Epithelial cell of esophagus (primary cell): ENCODE measurements at places on chromosomes 16 and 17.

DNA sequence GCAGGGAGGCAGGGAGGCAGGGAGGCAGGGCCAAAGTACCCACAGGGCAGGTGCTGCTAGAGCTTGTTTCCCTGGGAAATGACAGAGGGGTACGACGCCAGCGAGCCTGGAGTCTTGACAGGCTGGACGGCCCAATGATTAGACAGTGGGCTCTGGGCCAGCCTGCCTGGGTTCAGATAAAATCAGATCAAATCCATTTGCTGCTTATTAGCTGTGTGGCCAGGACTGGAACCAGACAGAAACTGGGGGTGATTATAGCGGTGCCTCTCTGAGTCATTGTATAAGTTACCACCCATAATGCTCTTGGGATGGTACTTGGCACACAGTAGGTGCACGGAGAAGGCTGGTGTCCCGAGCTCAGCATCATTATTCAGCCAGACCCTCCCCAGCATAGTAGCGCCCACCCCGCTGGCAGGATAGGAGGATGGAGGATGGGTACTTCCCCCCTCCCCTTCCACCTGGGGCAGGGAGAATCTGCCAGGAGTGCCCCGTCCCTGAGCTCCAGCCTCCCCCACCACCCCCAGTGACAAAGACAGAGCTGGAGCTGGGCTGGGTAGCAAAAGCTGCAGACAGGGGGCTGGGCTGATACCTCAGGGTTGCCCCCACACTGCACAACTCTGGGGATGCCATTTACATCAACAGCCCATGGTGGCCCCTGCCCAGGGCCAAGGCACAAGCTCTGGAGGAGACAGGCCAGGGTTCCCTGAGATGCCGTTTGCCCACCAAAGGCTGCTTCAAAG lies 77.6 kb upstream of the TNRC6C start:
- no peak for DNase-seq

DNA sequence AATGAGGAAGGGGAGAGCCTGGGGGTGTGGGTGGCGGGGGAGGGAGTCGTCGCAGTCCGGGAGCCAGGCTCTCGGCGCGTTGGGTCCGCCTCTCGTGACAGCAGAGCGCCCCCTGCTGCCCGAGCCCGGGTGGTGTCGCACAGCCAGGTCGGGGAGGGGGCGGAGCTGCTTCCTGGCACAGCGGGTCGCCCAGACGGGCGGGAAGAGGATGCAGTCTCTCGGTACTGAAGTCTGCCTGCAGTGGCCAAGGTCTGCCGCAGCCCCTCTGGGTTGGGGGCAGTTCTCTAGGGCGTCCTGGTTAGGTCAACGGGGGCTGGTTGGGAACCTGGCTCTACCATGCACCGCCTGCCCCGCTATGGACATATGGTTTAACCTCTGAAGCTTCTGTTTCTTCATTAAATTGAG lies 38.2 kb upstream of the CCDC182 start:
- DNase-seq, result peak; percentile 48

DNA sequence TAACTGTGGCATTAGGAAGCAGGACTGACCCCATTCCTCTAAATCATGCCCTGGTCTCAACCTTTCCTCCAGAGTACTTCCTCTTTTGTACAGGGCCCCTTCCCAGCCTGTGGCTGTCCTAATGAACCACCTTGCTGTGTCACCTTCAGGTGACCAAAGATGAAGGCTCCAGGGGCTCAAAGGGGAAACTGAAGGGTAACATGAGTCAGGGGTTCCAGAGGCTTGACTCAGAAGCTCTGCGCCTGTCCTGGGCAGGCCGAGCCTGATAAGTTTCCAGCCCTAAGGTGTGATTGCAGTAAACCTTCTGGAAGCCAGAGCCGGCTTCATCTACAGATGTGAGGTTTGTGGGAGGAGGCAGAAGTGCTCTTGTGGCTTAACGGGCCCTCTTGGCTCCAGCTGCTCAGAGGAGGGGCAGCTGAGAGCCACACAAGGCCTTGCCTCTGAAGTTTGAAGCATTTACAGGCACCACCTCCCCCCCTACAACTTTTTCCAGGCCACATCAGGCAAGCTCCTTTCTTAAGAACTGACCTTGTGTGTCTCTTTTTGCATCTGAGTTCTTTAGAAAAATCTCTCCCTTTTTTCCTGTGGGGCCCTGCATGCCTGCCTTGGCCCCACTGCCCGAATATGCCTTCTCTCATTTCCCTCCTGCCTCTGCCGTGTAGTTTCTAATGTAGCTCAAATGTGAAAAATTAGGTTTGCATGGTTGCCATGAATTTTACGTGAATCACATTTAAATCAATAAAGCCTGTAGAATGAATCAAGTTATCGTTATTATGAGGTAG lies 149.9 kb downstream of the CLEC16A start:
- peak; percentile 79 for DNase-seq

DNA sequence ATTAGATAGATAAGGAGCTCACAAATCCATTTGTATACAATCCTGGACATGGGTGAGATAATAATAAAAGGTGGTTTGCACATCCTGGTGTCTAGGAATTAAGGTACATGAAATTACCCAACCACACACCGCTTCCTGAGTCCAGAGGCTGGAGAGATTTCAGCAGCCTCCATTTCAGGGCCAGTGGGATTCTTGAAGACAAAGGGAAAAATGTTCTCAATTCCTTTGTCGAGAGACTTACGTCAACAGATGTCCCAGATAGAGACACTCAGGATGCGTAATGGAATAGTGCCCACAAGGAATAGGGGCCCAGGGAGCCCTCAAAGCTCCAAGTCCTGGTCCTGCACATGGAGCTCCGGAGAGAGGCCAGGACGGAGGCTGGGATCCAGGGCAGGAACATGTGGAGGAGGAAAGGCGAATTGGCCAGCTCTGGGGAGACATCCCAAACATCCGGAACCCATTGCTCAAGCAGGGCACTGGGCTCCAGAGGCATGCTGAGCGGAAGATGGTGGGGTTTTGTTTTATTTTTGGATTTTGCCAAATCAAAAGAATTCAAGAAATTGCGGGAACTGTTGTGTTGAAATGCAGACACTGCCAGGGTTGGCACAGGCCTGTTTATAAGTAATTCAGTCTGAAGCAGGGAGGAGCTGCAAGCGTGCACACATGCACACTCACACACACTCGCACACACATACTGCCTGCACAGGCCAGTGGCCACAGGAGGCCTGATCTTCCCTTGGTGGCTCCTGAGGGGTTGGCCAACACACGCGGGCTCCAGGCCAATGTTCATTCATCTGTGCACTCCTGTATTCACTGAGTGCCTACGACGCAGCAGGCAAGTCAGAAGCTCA lies 97.2 kb downstream of the NOG start:
- no peak for DNase-seq

DNA sequence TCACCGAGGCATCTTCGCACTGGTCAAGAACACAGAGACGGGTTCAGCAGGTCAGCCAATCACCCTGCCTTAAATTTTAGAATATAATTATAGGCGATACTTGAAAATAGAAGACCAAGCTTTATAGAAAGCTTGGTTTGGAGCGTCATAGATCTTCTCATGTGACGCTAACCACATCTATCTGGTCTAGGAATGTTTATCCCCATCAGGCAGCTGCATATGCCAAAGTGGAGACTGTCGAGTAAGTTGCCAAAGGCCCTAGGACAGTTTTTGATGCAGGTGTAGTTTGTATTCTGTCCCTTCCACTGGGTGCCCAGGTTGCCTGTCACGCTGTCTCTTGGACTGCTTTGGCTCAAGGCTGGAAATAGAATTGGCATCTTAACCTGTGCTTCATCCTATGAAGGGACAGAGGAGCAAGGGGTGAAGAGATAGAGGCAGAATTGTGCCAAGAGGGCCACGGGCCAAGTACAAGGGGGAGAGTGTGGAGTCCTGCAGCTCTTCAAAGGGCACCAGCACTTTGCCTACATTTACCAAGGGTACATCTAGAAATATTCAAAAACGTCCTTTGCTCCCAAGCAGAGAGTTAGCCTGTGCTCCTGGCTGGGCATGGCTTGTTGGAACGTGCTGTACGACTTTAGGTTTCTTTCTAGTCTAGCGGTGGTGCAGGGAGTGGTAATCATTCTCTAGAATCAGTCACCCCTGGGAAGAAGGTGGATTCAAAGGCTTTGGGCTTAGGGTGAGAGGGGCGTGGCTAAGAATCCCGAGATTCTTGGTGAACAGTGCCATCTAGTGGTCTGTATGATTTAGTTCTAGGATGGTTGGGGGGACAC lies 5.3 kb upstream of the WIPI1 start:
- DNase-seq, result peak; percentile 92

DNA sequence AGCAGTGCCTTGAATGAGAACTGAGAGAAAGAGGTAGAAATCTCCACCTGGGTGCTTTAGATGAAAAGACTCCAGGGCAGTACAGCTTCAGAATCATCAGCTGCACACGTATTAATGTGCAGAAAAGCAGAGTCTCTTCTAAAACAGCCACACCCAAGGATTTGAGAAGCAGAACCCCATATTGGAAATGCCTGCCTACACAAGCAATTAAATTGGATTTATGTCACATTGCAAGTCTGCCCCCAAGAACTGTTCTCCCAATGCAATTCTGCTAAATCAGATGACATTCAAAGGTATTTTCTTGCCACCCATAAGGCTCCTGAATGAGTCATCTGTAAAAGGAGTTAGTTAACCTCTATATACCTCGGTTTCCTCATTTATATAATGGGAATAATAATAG lies 326.0 kb upstream of the C16orf82 start:
- DNase-seq, result no peak

DNA sequence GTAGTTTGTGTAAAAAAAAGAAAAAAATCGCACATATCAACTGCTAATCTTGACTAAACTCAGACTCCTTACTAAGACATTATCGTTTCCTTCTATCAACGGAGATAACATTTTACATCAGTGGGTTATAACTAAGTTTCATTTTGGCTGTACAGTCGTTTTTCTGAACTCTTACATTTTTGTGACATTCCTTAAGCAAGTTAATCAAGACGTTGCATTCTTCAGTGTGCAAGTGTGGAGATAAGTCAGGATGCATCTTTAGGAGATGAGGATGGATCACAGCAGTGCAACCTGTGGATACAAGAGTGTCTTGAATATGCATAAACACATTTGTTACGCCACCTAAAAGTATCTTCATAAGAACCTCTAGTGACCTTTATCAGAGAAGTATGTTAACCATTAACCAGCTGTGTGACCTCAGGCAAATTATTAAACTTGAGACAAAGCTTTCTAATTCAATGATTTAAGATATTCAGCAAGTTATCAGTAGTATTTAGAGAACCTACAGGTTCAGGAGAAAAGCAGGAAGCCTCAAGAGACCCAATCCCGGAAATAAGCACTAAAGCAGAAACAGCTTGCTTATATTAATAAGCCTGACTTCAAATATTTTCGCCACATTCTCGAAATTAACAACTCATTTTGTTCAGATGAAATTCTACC lies 9.4 kb downstream of the CMC2 start:
- no peak for DNase-seq
